ENCODE measurements at places on chromosomes 7 and 10.

DNA sequence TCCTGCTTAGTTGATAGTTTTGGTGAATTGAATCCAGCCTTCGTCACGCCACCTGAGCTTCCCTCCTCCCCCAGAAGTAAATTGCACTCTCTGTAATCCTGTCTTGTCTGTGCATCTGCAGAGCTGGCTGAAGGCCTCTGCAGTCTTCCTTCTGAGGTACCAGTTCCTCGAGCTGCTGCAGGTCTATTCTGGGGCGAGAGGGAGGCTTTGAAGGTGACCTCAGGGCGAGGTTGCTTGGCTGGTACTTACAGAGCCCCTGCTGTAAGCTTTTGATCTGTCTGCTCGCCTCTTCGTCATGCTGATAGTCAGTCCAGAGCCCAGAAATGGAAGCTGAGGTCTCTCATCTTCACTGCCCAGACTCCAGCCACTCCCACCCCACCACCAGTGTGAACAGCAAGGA lies 513.6 kb upstream of the FOXK1 start:
- DNase-seq: no peak

GRCh38 chr7:73828107-73828803 lies 2.5 kb upstream of the CLDN4 start:
- peak; percentile 96 for DNase-seq

GRCh38 chr10:98953251-98953650 lies 282.4 kb downstream of the HPSE2 start:
- DNase-seq: no peak

DNA sequence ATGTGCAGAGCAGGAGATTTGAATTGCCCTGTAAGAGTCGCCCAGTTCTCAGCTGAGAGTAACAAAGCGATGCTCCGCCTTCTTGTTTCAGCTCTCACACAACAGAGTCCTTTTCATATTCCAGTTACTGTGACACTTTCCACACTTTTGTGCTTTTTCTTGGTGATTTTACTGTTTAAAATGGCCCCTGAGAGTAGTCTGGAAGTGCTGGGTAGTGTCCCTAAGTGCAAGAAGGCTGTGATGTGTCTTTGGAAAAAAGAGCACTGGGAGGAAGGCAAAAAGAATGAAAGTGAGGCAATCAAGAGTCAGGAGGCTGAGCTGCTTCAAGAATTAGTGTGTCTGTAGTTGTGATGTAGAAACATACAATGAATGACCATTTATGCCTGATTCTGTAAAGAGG lies 201.2 kb upstream of the SEMA3E start:
- no peak for DNase-seq

DNA sequence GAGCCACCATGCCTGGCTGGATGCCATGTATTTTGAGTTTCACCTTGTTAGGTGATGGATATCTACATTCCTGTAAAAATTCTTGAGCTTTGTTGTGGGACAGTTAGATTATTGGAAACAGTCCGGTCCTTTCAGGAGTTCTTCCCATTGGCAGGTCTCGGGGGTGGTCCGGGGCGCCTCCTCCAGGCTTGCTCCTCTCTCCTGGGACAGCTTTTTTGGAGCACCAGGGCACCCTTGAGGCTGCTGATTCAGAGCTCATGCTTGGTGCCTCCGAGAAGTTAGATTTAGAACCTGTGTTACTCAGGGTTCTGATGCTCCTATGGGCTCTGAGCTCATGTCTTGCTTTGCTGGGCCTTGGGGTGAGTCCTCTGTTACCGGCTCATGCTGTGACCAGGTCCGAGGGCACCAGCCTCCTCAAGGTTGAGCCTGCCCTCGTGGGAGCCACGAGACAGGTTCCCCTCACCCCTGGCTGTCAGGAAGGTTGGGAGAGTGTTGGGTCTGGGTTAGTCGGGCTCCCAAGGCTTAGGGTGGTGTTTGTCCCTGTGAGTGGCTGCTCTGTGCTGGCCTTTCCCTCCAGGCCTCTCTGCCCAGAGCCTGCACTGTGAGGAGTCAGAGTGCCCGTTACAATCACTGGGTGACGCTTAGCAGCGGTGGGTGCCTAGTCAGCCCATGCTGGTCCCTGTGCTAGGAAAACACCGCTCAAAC lies 6.0 kb downstream of the SPRN start:
- no peak for DNase-seq

DNA sequence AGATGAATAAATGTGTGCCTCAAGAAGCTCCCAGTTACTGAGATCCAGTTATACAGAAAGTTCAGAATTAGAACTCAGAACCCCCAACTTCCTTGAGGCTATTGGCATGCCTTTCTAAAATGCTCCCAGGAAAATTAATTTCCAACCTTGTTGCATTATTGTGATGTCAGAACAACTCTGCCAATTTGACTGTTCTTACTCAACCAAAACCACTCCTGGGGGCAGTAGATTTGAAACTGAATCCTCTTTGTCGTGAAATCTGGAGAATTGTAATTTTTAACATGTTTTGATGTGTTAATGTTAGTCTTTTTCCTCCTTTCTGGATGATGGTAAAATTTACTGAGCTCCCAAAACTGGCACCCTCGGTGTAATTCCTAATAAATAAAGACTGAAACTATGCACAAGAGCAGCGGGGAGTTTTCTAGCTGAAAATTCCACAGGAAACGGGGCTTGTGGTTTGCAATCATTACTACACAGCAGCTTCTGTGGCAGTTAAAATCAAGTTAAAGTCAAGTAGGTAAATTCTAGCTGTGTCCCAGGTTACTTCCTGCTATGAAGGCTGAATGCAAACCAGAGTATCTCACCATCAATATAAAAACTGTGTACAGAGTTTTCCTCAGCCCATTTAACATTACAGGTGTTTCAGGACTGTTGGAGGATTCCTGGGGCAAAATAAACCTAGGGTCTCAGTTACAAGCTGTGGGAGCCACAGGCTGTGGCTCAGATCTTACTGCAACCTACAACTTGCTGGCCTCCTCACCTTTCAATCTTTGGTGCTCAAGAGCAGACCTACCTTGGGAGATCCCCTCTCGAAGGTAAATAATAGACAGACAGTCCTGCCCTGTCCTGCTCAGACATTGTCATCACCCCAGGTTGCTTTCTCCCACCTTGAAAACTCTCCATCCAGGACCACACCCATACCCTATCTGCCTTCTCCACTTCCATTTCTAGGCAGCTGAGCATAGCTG lies 156.3 kb upstream of the KMT2E start:
- DNase-seq: no peak

- DNase-seq: no peak
Measured at GRCh38 chr10:114720685-114721278, 62.7 kb upstream of the ABLIM1 start.

DNA sequence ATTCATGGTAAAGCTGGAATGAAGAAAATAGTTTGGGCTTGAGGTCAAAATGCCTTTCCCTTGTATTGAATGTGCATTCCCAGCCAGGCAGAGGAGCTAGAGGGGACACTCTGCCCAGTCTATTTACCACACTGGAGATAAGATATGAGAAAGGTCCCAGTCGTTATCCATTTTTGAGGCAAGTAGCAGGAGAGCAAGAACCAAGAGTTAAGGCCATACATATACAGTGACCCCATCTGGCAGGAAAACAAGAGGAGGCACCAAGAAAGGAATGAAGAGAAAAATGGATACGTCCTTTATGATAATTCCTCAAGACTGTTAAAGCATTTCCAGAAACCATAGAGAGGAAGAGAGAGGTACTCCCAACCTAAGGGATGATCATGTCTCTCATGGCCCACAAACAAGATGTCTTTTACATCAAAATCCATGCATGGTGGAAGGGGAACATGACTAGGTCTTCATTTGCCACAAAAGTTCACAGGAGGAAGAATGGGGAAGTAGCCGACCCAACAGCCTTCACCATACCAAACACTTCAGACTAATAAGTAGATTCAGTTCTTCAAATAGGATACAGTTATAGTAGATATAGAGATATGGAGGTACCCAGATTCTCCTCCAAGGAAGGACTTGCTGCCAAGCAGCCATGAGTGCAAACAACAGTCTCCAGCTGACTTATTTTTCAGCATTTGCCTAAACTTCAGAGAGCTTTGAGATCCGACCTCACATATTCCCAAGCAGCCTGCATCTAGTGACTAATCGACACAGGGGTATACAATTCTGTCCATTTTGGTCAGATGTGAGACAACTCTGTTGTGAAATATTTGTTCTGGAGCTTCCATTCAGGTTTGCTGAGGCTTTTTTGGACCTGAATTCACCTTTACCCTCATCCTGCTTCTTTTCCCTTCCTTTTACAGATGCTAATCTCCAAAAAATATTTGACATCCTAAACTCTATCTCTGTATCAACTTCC lies 61.1 kb upstream of the CCDC71L start:
- DNase-seq: no peak

GRCh38 chr7:47535704-47536628 lies 45.9 kb downstream of the TNS3 start:
- DNase-seq: no peak

GRCh38 chr10:60281331-60281730 lies 108.3 kb downstream of the ANK3 start:
- no peak for DNase-seq

DNA sequence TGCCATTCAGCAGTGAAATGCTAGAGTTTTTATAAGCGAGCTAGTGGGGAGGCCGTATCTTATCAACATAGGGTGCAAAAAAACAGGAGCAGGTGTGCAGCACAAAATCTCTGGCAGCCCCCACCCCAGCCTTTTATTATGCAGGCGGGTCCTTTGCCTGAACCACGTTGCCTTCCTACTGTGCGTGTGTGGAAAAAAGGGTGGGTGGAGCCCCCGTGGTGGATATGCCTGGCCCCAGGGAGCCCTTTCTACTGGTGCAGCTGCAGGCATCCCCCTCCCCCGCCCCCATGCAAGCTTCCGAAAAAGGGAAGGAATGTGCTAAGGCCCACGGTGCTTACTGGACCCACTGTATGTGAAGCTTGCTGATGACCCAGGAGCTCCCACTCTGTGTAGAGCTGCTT lies 175.9 kb downstream of the USP6NL start:
- DNase-seq: no peak

DNA sequence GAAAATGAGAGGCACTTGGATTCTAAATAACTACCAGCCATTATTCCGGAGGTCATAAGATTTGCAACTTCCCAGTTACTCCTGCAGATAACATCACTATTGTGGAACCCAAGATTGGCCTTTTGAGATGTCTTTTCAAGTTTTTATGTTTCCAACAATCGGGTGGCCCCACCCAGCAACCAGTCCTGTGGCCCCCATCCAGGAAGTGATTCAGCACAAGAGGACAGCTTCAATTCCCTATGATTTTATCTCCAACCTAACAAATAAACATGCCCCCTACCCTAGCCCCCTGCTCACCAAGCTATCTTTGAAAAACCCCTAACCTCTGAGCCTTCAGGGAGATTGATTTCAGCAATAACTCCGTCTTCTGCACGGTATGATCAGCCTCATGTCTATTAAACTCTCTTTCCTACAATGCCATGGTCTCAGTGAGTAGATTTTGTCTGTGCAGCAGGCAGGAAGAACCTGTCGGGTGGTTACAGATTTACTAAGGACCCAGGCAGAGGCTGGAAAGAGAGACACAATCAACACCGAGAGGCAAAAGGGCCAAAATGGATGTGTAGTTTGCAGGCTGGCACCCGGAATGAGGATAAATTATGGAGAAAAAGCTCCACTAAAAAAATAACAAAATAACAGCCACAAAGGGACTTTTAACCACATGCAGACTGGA lies 83.9 kb upstream of the UNC5B start:
- no peak for DNase-seq

DNA sequence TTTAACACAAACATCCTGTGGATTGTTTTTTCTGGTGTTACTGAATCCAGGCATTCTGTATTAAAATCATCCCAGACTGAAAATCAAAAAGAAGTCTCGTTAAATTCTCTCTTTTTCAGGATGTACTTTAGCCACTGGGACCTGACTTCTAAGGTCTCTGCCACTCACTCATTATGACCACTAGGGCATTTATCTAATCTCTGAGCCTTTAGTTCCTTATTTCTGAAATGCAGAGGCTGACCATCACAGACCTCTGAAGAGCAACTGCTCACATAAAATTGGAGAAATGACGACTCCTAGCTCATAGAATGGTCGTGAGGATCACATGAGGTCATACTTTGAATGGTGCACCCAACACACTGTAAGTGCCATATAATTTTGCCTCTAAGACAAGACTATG lies 63.2 kb downstream of the KCNMA1 start:
- DNase-seq: no peak

DNA sequence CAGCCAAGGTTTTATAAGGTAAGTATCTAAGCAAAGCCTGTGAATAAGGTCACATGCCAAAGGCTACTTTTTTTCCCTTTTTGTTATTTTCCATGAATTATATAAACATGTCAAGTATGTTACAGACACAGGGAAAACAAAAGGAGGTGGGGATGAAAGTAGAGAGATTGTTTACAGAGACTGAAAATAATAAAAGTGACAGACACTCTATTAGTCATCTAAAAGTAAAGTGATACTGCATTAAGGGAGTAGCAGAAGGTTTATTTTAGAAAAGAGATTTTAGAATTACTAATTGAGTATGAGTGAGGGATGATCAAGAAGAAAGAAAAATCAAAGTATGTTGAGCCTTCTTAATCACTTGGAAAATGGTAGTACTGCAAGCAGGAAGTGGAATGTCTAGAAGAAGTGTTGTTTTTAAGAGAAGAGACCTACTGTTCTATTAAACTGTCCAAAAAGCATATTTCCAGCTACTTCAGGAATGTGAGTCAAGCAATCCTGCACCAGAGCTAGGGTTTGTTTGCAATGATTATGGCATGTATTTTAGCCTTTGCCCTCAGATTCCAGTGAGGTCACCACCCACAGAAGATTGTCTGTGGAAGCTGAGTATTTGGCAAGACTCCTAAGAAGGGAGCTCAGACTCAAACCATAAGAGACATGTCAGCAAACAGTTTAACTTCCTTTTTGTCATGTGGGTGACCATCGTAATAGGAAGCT lies 177.9 kb upstream of the PLXDC2 start:
- DNase-seq: no peak

- no peak for DNase-seq
Measured at GRCh38 chr10:6928586-6928985, 348.5 kb upstream of the PRKCQ start.

- DNase-seq: no peak
Measured at GRCh38 chr7:101644879-101645278, 15.8 kb upstream of the MYL10 start.
